ENCODE measurements at places on chromosomes 12 and 14.

GRCh38 chr14:106436310-106436905, 910.0 kb downstream of the TMEM121 start:
- peak; percentile 40 for DNase-seq

DNA sequence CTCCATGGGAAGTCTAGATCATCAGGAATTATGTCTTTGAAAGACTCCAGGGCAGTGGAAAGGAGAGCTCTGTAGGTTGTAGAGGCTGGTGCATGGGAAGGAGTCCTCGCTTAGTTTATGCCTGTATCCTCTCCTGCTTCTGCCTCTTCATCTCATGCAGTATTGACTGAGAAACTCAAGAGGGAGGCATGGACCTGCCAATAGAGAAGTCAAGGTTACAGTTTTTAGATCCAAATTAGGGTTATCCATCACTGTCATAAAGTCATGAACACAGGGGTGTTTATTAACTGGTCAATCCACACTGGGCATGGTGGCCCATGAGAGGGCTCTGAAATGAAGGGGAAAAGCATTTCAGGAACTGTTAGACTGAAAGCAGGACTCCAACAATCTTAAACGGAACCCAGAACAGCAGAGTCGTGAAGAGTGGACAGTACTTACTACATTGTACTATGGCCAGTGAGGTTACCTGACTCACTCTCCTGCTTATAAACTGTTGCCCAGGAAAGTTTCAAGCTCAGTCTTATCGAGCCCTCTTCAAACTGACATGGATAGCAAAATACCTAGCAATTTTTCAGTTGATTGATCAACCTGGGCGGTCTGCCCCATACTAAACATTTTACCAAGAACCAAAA, 30.1 kb upstream of the DHRS7 start:
- no peak for DNase-seq

- DNase-seq: no peak
Measured at GRCh38 chr12:49584591-49584990, 16.6 kb upstream of the MCRS1 start.

GRCh38 chr12:61701471-61701870, 558.7 kb upstream of the USP15 start:
- no peak for DNase-seq

GRCh38 chr12:119775246-119775895, 101.7 kb downstream of the CIT start:
- no peak for DNase-seq

DNA sequence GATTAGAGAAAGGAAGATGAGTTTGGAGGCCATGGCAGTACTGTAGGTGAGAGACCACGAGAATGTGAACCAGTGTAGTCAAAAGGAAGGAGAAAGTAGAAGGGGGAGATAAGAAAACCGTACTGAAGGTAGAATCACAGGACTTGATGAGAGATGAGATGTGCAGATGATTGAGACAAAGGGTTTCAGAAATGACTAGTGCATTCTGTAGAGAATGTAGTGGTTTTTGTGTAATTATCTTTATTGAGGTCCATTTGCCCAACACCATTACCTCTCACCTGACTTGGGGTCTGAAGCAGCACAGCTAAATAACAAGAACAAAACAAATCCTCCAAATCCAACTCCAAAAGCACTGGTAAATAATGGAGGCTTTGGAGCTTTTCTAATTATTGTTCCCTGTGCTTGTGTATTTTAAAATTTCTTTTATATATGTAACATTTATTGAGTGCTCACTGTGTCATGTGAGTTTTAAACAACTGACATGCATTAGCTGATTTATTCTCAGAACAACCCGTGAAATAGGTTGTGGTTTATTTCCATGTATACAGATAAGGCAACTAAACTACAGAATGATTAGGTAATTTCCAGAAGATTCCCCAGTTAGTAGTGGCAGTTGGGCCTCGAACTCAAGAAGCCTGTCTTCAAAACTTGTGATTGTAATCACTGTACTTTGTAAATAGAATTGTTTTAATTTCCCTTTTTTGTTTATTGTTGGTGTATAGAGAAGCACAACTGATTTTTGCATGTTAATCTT, 390.0 kb downstream of the AEBP2 start:
- DNase-seq: no peak

DNA sequence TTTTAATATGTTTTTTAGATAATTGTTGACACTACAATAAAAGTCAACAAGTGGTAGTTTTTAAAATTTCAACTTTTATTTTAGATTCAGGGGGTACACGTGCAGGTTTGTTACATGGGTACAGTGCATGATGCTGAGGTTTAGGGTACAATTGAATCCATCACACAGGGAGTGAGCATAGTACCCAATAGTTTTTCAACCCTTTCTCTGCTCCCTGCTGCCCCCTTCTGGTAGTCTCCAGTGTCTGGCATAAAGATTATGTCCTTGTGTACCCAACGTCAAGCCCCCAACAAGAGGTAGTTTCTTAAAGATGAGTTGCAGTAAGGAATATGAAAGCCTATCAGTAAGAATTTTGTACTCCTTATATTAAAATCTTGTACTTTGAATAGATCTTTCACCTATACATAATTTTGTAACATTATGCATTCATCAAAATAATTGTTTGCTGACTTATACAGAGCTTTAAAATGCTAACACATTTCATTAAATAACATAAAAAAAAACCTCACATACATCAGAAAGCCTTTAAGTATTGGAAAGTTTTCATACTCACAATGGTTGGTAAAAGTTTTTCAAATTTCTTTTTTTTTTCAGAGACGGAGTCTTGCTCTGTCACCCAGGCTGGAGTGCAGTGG, 5.4 kb upstream of the RALGAPA1 start:
- DNase-seq: peak; percentile 85

GRCh38 chr12:18454330-18454729, 193.0 kb downstream of the PIK3C2G start:
- DNase-seq: no peak

- DNase-seq: no peak
Measured at GRCh38 chr12:8120072-8120713, 3.2 kb upstream of the CLEC4A start.

DNA sequence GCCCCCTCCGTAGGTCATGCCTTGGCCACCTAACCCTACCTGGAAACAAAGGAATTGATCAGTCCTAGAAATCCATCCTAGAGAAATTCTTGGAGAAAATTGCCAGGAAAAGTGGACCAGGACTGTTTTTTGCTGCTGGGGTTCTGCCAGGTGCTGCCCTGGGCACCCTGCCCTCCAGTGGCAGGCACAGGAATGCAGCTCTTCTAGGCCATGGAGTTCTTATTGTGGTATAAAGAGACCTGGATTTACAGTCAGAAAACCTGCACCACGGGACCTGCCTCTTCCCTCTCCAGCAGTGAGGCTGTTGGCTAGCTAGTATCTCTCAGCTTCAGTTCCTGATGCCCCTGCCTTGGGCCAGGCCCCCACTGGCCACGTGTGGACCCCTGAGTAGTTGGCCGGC, 59.7 kb downstream of the SLC24A4 start:
- DNase-seq: no peak

GRCh38 chr12:82524641-82525040, 162.1 kb upstream of the TMTC2 start:
- DNase-seq: no peak

DNA sequence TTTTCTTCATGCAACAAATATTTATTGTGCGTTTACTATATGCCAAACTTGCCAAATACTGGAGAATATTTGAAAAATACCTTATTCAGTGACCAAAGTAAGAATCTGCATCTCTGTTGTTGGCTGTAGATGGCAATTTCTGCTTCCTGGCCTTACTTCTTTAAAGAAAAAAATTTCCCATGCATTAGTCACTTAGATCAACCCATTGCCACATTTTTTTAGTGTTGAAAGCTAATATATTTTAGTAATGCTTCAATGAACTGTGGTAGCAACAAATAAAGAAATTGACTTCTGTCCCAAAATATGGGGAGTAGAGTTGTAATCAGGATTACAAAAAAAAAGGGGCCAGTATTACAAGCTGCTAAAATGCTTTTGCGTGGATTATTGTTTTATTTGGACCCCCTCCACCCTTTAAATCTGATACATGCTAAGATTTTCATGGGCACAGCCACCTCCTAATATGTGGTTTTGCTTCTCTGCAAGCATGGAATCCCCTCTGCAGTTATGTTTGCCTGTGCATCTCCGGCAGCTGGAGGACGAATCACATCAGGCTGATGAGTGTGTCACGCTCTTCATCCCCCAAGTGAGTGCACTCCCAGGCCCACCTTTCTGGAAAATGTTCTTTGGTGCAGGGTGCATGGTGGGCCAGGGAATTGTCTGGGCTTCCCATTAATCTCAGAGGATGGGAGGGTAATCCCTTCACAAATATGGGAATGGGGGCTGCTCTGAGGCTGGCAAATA, 38.1 kb upstream of the PTCSC3 start:
- no peak for DNase-seq
